ENCODE measurements at places on chromosomes 6 and 20.

DNA sequence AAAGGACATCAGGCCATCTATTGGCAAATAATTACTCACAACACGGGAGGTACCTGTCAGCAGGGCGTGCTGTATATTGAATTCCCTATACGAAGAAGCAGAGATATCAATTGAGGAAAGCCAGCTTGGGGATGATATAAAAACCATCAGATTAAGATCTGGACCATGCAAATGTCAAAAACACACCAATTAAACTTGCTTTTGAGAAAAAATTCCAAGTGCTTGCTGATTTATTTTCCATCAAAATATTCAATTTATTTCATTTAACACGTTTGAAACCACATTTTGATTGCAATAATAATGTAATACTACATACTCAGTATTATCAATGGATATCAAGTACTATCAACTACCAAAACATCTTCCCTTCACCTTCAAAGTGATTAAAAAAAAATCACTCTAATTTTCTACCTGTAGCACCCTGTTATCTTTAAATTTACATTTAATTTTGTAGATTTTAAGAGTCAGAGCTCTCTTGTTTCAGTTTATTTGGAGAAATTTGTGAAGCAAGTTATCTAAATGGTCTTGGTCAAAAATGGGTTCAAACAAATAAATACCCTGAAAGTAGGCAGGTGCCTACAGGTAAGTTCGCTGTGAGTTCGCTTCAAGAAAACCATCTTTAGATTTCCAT is 6.8 kb upstream of the TBX18 start:
- DNase-seq: no peak

DNA sequence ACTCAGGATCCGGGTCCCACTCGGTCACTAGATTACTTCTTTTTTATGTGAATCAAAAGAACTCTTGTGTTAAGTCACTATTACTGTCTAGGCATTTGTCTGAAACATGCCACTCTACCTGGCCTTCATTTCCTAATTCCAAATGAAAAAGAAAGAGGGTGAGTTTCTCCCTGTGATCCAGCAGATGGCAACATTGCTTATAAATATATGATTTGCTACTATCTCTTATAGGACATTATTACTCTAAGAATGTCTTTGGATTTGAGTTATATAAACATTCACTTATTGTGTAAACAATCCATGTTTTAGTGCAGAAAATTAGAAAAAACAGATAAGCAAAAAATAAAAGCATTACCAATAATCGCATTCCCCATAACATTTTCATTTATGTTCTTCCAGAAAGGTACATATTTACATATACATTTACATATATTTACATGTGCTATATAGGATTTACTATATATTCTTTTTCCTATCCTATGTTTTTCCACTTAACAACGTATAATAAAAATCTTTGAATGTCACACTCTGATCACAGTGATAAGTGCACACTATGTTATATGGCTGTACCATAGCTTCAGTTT is 66.9 kb downstream of the FAXC start:
- no peak for DNase-seq

DNA sequence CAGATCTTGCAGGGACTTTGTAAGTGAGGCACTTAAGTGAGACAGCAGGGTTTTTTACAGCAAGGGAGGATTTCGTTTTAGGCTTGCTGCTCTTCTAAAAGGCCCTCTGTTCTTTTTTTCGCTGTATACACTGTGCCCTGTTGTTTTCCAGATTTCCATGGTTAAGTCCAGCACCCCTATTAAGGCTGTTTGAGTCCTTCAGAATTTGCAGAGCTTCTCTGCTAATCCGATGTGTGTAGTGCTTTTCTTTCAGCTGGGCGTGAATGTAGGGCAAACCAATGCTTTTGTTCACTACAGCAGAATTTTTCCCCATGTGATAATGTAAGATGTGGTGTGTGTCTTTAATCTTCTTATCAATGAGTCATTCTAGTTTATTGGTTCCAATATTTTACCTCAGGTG is 200.5 kb upstream of the RREB1 start:
- DNase-seq: no peak

DNA sequence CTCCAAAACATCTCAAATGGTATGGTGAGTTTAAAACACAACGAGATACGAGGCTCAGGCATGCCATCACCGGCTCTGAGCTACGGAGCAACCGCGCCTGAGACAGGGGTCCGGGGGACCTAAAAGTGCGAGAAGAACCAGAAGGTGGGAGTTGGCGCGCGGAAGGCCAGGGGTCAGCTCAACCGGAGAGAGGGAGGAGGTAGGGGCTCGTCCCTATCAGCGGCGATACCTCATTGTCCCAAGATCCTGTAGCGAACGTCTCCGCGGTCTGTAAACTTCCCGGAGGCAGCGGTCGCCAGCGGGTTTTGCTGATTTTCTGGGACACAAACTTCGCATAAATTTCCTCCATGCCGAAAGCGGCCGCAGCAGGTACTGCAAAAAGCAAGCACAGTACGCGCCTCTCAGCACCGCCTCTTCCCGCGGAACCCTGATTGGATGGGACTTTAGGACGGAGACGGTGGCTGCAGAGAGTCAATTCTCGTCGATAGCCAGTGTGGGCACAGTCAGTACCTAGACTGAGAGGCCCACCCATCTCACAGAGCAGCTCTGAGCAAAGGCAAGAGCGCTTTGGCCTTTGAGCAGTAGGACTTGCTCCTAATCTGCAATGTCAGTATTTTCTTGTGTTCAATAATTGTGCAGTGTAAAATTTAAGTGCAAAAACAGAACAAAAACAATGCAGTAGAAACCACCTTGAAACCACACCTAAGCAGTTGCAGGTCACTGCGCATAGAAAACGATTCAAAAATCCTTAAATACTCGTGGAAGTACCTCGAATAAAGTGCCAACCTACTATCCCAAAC is at the start of gene NUP43:
Gene NUP43, minus strand, starts transcription at position 383 of the 800 bp plus-strand sequence. Its CDS starts 34 bp downstream, at position 349.
- DNase-seq: peak; percentile 98

GRCh38 chr6:87165185-87165584 is 9.8 kb downstream of the ZNF292 start:
- no peak for DNase-seq

DNA sequence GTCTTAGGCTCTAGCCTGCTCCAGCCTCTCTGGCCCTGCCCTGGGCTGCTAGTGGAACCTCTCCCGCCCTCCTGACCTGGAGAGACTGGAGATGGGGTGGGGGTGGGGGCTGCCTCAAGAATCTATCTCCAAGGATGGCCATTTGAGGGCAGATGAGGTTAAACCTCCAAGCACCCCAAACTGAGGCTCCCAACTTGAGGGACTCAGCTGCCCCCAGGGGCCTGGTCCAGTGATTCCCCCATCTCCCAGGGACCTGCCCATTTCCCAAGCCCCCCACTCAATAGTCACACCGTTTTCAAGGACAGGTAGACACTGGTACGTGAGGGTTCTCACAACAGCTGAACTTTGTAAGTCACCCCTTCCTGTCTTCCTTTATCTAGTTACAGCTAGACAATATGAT is 7.1 kb upstream of the BPIFB1 start:
- no peak for DNase-seq
